ENCODE measurements at places on chromosomes 4 and X.

GRCh38 chrX:130048686-130049222 lies 61.5 kb downstream of the ELF4 start:
- no peak for DNase-seq

- no peak for DNase-seq
These were observed 108.0 kb downstream of the SLIT2 start for GRCh38 chr4:20359692-20360091.

DNA sequence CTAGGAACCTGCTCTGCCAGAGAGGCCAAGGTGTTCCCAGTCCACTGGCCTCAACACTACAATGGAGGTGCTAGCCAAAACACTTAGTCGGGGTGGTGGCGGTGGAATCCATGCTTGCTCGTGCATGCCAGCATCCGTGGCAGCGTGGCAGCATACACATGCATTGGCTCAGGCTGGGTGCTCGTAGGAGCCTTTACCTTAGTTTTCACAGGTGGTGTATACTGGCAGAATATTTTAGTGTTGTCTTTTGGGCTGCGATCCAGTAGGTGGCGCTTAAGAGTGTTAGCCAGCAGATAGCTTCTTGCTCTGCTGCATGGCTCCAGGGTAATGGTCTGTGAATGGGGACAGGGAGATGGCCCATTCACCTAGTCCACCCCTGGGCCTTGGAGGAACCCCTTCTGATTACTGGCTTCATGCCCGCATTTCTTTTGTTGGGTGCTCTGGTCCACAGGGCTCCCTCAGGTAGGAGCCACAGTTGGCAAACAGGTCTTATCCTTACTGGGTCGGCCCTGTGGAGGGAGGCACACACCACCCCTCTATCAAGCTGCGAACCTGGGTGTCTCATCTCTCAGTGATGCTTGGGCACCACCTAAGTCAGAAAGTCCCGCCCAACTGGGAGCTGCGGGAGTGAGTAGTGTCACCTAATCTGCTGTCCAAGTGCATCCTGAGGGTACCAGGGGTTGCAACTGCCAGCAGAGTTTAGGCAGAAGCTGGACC lies 40.0 kb downstream of the RIPPLY1 start:
- no peak for DNase-seq

DNA sequence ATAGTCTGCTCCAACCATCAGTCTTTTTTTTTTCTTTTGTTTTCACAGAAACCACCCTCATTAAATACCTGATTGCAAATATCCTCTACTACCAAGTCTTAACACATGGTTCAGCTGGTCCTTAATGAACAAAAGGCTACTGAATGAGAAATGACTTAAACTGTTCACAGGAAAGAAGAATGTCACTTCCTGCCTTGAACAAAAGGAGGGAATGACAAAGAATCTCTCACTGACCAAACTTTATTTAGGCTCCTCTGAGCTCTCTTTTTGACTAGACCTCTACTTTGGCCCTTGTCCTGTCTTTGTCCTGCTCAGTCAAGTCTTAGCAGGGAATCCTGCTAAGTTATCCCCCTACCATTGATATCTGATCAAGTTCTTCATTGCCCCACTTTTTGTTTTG lies 31.8 kb upstream of the GJB1 start:
- no peak for DNase-seq

- no peak for DNase-seq
These were observed 128.0 kb downstream of the FRAS1 start for GRCh38 chr4:78185117-78185516.

DNA sequence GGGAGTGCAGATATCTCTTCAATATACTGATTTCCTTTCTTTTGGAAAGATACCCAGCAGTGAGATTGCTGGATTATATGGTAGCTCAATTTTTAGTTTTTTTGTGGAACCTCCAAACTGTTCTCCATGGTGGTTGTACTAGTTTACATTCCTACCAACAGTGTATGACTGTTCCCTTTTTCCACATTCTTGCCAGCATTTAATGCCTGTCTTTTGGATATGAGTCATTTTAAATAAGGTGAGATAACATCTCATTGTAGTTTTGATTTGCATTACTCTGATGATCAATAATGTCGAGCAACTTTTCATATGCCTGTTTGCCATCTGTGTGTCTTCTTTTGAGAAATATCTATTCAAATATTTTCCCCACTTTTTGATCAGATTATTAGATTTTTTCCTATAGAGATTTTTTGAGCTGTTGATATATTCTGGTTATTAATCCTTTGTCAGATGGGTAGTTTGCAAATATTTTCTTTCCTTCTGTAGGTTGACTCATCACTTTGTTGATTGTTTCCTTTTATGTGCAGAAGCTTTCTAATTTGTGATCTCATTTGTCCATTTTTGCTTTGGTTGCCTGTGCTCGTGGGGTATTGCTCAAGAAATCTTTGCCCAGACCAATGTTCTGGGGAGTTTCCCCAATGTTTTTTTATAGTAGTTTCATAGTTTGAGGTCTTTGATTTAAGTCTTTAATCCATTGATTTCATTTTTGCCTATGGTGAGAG lies 552.7 kb downstream of the ZNF674 start:
- DNase-seq, result no peak

GRCh38 chr4:16225167-16225862 lies 956 bp downstream of the TAPT1 start:
- no peak for DNase-seq

DNA sequence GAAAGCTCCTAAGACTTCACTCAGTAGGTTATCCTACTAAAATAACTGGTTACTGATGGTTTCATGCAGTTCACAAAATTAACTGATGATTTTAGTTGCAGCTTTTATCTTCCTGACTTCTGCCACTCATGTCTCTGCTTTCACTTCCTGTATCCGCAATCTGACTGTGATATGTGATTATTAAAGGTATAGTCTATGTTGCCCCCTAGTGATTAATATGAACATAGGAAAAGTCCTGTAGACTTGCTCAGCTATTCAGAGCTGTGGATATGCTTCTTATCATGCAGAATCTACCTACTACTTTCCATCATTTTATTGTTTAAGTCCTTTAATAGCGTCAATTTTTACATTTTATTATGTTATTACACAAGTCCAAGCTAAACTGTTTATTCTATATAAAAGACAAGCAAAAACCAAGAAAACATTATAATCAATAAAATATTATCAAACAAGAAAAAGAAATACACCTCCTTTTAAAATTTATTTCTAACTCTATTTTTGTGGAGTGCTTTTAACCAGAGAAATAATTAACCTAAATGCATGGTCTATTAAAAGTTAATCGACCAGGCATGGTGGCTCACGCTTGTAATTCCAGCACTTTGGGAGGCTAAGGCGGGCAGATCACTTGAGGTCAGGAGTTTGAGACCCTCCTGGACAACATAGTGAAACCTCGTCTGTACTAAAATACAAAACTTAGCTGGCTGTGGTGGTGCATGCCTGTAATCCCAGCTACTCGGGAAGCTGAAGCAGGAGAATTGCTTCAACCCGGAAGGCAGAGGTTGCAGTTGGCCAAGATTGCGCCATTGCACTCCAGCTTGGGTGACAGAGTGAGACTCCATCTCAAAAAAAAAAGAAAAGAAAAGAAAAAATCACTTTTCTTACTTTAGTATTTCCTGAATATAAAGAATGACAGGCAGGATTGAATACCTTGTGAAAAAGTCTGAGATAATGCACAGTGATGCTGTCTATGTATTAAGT lies 40.4 kb upstream of the TLR2 start:
- DNase-seq, result no peak

DNA sequence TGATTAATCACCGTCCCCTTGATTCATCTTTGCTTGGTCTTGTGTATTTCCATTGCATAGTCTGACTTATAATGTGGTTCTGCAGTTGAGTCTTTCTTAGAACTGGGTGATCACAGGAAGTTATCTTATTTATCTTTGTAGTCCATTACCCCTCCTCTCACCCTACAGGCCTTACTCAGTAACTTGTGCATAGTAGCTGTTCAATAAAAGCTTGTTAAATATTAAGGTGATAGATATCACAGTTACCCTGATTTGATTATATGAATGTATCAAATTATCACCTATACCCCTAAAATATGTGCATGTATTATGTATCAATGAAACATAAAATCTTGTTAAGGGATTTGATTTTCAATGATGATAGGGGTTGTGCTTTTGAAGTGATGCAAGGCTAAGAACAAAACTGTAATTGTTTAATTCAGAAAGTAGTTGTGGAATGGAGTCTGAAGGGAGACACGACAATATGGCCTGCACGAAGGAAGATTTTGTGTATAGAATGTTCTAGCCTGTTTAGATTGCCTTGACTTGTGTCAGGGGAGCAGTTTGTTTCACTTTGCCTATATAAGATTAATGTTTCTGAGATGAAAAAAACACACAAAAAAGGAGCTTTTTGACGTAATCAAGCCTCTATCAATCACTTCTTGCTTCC lies 132.4 kb upstream of the LIMCH1 start:
- no peak for DNase-seq

DNA sequence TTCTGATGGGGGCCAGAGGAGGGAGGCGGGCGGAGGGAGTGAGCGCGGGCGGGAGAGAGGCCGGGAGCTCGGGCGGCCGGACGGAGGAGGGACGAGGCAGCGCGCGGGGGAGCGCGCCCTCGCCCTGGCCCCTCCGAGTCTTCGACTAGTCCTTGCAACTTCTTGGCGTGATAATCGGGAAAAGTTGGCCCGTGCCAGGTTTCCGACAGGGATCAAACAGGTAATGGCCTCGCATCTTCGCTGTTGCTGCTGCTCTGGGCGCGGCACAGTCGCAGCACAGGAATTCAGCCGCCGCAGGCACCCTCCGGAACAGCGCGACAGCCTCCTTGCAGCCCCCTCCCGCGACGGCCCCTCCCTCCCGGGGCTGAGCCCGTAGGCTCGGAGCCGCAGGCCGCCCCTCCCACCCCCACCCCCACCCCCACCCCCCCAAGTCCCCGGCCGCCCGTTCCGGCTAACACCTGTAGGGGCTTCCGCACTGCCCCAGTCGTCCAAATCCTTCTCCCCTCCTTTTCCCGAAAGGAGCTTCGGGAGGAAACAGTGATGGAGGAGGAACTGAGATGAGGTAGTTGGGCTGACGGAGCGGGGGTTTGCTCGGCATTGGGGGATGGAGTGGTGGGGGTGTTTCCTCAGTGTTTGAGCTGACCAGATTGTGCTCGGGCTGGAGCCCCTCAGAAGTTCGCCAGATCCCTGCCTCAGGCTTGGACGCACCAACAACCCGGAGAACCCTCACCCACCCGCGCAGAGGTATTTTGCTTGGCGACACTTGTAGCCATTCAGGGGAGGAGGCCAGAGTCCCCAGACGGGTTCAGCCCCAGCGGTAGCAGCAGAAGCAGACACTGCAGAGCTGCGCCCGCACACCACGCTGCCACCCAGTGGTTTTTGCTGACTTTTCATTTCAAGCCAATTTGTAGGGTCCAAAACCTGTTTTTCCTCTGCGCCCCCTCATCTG lies at the start of gene FGF13:
FGF13 (minus strand) TSS at position 319 of the 949 bp plus-strand sequence. CDS start 714 bp downstream, outside the sequence.
- no peak for DNase-seq

GRCh38 chrX:78124307-78124706 lies 15.1 kb downstream of the TAF9B start:
- no peak for DNase-seq

DNA sequence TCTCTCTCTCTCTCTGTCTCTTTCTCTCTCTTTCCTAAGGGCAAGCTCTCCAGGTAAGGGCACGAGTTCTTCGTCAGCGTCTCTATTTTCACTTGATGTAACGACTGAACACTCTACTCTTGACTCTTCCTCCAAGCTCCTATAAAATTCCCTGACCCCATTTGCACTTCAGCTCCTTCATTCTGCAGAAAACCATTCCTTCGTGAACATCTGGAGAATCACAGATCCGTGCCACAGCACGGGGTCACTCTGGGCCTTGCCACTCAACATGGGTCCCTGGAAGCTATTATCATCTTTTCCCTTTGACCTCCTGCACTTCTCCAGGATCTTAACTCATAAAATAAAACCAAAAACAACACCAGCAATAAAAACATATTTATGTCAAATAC lies 112.0 kb upstream of the LNX1 start:
- DNase-seq, result no peak

GRCh38 chr4:101229116-101229515 lies 118.2 kb downstream of the PPP3CA start:
- DNase-seq, result no peak

GRCh38 chr4:57090079-57090478 lies 20.1 kb downstream of the IGFBP7 start:
- DNase-seq, result no peak

GRCh38 chr4:111934314-111934713 lies 210.9 kb upstream of the FAM241A start:
- no peak for DNase-seq

DNA sequence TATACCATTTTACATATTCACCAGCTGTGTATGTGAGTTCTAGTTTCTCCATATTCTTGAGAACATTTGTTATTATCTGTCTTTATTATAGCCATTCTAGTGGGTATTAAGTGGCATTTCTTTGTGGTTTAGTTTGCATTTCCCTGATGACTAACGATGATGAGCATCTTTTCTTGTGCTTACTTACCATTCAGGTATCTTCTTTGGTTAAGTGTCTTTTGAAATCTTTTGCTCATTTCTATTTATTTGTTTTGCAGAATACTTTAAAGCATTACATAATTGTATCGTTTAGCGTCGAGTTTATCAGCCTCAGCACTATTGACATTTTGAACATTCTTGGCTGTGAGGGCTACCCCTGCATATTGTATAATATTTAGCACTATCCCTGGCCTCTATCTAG lies 85.4 kb downstream of the FRMPD4 start:
- DNase-seq, result no peak

DNA sequence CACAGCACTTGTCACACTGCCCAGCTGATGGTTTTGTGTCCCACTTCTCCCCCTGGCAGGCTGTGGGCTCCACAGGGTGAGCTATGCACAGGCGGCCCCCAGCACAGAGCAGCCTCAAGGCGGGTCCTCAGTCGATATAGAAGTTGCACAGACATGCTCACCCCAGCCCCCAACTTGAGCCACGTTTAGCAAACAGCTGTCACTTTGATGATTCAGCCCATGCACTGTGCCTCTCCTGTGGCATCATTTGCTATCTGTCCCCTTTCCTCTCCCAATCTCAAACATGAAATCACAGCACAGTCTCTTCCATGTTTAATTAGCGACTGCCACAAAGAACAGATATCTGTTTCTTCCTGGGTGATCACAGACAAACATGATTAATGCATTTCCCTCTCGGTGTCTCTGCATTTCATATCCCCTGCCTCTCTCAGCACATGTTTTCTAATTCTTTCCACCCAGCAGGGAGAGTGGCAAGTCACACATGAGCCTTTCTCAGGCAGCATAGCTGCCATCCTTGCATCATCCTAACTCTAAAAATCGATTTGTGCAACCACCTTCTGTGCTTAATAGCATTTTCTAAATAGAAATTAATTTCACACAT lies 204.9 kb downstream of the EVC2 start:
- no peak for DNase-seq
